G401 (cell line): ENCODE measurements at places on chromosomes 7 and 10.

- peak; percentile 95 for DNase-seq
Observed at GRCh38 chr7:4189131-4189570, 492.9 kb upstream of the FOXK1 start.

- DNase-seq: no peak
Observed at GRCh38 chr7:64656489-64656888, 9.4 kb upstream of the ZNF107 start.

GRCh38 chr10:12355384-12355783 is 6.0 kb downstream of the CAMK1D start:
- no peak for DNase-seq

DNA sequence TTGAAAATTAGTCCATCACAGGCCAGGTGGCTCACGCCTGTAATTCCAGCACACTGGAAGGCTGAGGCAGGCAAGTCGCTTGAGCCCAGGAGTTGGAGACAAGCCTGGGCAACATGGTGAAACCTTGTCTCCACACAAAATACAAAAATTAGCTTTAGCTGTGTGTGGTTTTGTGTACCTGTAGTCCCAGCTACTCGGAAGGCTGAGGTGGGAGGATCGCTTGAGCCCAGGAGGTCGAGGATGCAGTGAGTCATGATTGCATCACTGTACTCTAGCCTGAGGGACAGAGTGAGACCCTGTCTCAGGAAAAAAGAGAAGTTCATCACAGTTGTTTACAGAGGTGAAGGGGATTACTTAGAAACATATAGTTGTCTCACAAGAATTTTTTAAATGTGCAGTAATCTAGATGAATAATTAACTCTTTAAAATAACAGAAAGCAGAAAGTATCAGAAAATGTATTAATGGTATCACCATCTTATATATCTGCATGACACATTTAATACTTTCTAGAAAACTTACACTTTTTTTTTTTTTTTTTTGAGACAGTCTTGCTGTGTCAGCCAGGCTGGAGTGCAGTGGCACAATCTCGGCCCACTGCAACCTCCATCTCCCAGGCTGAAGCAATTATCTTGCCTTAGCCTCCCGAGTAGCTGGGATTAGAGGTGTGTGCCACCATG is 8.9 kb downstream of the LCOR start:
- DNase-seq: no peak

DNA sequence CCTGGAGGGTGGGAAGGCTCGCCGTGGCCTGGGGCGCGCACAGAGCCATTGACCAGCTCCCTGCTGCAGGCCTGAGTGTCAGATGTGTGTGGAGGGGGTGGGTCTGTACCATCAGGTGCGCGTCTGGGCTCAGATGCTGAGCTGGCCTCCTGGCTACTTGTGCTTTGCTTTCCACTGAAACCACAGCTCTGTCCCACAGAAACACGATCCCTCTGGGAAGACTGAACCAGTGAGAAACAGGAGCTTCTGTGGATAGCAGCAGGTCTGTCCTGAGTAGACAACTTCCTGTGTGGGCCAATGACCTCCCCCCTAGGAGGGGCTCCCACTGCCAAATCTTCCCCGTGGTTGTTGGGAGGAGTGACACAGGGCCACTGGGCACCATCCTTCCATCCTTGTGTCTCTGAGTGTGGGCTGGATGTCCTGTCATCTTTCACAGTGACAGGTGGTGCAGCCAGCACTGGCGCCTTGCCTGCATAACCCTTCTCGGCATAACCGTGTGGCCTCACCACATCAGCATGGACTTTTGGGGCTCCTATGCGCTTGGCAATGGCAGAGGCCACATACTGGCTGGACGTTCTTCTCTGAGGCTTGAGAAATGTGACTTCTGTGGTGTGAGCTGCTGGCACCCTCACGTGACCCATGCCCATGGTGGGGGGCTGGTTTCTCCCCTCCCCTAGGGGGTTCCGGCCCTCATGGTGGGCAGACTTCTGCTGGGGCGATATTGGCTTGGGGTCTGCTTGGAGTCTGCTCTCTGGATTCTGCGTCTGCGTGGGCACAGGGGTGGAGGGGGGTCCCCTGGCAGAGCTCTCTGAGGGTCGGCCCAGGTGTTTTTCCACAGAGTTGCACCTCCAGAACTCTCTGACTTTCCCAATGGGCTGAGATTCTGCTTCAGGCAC is 245.5 kb upstream of the GRB10 start:
- DNase-seq: peak; percentile 9

DNA sequence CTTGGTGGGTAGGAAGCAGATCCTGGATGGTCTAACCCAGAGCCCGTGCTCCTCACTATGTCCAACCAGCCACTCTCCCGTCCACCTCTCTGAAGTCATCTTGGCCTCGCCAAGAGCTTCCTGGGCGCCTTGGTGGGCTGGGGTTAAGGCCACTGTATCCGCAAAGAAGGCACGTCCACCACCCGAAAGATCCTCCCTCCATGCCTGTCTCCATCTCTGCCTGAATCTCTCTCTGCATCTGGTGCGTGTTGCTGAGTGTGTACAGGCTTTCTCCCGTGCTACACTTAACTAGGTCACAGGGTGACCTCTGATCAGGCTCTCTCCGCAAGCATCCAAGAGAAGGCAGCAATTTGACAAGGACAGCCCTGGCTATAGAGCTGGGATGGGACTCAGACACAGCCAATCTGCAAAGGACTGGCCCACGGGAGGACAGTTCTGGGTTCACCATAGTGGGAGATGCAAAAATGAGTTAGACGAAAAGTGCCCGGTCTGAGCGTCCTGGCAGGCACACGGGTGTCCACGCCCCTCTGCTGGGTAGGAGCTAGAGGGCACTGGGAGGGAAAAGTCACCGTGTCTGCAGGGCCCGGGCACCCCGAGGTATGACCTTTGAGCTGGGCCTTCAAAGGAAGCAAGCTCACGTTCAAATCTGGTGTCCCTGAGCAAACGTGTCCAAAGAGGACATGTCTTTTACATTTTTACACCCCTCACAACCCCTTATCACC is 9.4 kb upstream of the RFC2 start:
- DNase-seq: no peak

GRCh38 chr7:103593691-103594090 is 147.7 kb upstream of the SLC26A5 start:
- DNase-seq: no peak
